Activated CD8-positive, alpha-beta T cell treated with anti-CD3 and anti-CD28 coated beads for 36 hours (primary cell): ENCODE measurements at places on chromosomes 1 and 21. TPM values are rescaled to one million over a fixed set of nuclear protein-coding genes. Genes with fewer than 3 reads are reported as not detected.

GRCh38 chr1:173127369-173128307, 76.9 kb upstream of the TNFSF18 start:
- no peak for DNase-seq

DNA sequence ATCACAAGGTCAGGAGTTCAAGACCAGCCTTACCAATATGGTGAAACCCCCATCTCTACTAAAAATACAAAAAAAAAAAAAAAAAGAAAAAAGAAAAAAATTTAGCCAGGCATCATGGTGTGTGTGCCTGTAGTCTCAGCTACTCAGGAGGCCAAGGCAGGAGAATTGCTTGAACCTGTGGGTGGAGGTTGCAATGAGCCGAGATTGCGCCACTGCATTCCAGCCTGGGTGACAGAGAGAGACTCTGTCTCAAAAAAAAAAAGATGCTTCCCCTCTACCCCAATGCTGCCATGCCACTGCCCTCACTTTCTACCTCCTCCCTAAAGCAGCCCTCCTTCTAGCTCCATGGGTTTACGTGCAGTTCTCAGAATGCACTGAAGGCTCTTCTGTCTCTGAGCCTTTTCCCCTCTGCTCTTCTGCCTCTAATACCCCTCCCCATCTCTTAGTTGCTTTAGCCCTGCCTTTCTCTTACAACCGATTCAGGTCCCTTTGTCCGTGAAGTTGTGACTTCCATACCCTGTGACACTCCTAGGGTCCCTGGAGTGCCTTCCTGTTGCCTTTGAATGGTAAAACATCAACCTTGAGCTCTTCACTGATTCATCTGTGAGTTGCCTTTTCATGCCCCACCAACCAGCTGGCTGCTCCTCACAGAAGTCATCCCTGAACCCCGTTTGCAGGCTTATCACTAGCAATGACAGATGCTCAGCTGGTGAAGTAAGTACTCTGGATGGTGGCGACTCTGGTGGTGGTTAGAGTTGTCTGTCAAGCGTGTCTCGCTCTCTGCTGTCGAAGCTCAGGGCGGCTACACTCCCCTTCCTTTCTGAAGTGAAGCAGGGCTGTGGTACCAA, 234.9 kb downstream of the RHOU start:
- no peak for DNase-seq

- no peak for DNase-seq
Measured at GRCh38 chr21:33067457-33067856, 2.5 kb upstream of the OLIG1 start.

GRCh38 chr1:88680471-88680870, 3.6 kb upstream of the PKN2 start:
- DNase-seq, result no peak

DNA sequence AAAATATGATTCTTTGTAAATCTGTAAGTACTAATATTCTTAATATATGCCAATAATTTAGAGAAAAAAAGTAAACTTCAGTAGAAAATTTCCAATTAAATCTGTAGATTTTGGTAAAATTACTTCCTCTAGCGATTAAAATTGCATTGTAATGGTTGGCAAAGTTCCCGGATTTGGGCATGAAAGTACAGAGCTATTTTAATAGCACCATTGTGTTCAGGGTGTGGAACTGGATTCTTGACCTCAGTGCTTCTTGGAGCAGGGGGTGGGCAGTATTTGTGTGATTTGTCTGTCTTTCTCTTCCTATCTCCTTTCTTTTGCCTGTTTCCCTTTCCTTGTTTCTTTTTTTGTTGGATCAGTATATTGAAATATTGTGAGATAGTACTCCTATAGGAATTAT, 72.1 kb downstream of the DNM3 start:
- no peak for DNase-seq

- DNase-seq, result peak; percentile 69
Measured at GRCh38 chr1:30758785-30759380, 1.3 kb upstream of the LAPTM5 start.

- no peak for DNase-seq
Measured at GRCh38 chr1:230117694-230118093, 50.7 kb downstream of the GALNT2 start.

GRCh38 chr1:221806984-221807383, 65.1 kb upstream of the DUSP10 start:
- DNase-seq, result no peak

DNA sequence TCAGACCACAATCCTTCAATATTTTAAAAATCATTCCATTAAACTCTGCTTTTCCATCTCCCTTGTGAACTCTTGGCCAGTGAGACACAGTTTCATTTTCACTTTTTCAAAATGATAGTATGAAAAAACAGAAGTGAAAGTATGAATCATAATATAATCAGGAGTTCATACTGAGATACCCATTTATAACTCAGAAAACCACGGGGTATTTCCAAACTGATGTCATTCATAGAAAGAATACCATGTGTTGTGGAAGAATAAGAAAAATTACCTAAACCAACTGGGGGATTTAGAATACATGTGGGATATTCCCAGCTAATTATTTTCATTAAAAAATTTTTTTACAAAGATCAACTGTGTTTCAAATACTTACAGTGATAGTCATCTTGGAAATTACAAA, 149.9 kb downstream of the MRPL39 start:
- DNase-seq, result no peak

- no peak for DNase-seq
Measured at GRCh38 chr1:43171312-43171875, 696 bp downstream of the EBNA1BP2 start.

DNA sequence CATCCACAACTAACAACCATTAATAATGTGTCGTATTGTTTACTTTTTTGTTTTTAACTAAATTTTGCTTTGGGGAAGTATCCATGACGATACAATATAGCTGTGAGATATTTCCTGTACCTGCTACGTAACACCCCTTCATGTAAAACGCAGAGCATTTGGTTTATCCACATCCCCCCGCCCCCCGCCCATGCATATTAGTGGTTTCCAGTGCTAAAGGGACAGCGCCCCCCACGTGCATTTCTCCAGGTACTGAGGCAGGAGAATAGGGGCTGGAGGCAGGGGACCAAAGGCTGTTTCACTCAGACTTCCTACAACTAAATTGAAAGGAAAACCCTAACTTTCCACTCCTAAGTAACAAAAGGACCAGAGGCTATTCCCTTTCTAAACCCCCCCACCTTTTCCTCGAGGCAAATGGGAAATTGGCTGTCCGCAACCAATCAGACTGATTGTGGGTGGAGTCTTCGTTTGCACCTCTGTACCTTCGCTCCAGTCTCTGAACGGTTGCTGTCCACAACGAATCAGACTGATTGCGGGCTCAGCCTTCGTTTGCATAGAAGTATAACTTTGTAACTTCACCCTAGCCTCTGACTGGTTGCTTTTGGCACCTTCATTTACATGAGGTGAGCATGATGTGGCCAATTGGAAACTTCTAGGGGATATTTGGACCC, 12.2 kb upstream of the RIPK4 start:
- DNase-seq, result no peak

DNA sequence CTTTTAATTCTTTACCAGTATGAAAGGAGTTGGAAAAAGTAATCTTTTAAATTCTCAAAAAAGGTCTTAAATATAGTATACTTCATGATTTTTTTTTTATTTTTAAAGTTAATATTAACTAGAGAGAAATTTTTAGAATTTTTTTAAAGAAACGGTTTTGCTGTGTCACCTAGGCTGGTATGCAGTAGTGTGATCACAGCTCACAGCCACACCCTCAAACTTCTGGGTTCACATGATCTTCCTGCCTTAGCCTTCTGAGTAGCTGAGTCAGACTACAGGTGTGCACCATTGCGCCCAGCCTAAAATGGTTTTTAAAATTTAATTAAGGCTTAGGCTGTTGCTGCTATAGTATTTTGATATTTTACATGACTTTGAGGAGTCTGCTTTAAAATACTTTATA, 52.4 kb downstream of the TLCD4 start:
- no peak for DNase-seq

- no peak for DNase-seq
Measured at GRCh38 chr1:19112891-19113696, 97.0 kb downstream of the UBR4 start.

- DNase-seq, result peak; percentile 15
Measured at GRCh38 chr1:175133673-175134435, 58.7 kb downstream of the KIAA0040 start.

DNA sequence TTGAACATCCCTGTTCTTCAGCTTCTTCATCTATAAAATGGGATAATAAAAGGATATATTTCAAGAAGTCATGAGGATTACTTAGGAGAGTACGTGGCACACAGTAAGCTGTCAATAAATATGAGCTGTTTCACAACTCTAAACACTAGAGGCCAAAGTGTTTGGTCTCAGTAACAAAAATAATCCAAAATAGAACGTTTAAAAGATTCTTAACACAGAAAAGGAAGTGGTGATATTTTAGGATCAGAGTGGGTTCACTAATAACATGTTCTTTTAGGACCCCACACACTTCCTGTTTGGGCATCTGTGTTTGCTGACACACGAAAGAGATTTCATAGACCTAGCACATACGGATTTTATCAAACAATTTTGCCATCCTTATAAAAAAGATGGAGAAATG, 32.9 kb downstream of the TNFSF18 start:
- DNase-seq, result no peak

DNA sequence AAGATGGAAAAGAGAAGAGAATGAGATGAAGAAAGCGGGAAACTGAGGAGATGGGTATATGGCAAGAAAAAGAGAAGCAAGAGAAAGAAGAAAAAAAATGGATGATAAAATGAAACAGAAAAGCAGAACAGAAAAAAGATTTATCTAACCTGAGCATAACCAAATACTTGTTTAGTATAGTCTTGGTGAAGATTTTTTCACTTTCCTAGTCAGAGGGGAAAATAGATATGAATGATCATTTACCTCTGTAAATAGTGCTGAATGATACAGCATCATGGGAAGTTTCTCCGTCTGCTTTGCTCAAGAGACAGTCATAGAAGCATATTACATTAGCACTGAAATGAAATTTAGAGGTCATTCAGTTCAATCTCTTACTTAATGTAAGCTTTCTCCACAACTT, 36.1 kb upstream of the PLPPR4 start:
- DNase-seq, result no peak

GRCh38 chr1:145846201-145846612, 777 bp downstream of the NUDT17 start:
- DNase-seq, result peak; percentile 48

GRCh38 chr1:211677659-211678058, 2.2 kb upstream of the NEK2 start:
- no peak for DNase-seq

GRCh38 chr1:2465371-2466269, 10.5 kb upstream of the PLCH2 start:
- DNase-seq, result no peak

DNA sequence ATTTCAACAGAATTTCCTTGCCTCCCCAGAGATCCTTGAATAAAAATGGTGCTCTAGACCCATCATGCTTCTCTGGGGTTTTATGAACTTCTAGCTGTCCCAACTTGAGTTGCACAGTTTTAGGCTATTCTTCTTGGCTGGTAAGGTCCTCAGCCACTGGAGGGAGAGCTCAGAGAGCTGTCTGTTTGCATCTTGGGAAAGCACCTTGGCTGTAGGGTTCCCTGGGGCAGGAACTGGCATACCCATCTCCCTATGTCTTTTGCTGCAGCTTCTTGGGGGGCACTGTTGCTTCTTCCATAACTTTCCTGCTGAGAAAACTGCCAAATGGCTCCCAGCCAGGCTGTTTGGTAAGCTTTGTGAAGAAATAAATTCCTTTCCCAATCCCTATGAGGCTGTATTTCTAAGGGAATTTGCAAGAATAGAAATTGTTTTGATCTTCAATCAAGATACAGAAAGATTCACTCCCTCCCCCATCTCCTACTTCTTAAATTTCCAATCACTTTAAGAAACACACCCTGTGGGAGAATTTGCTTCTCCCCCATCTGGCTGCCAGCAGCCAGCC, 8.2 kb upstream of the FMOD start:
- DNase-seq, result no peak

- no peak for DNase-seq
Measured at GRCh38 chr1:48683839-48684238, 92.9 kb downstream of the BEND5 start.

- DNase-seq, result peak; percentile 97
Measured at GRCh38 chr1:27284425-27285273, 37.3 kb upstream of the TMEM222 start.

DNA sequence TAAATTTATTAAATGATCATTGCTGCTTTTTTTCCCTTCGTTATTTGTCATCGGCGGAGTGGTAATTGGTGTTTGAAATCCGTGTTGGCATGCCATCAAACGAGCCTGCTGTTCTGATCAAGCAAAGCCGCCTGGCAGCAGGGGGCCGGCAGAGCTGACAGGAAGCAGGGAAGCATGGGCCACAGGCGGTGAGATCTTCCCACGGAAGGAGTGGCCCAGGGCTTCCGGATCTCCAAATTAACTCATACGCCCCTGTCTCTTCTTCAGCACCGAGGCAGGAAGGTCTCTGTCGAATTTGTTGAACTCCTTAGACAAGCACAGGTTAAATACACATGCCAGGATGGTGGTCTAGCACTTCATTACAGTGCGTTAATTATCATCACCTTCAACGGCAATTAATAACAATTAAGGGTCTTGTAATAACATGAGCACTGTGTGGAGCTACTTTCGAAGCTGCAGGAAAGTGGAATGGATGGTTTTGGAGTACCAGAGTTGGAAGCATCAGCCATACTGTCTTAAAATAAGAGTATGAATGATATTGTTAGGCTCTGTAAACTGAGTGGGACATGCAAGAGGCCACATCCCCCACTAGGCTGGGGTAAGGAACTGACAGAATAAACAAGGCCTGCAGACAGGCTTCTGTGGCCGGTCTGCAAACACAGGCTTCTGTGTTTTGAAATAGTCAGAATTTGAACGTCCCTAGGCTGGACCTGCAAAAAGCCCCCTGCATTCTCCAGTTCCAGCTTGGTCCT, 199.4 kb upstream of the DAB1 start:
- DNase-seq, result peak; percentile 2

DNA sequence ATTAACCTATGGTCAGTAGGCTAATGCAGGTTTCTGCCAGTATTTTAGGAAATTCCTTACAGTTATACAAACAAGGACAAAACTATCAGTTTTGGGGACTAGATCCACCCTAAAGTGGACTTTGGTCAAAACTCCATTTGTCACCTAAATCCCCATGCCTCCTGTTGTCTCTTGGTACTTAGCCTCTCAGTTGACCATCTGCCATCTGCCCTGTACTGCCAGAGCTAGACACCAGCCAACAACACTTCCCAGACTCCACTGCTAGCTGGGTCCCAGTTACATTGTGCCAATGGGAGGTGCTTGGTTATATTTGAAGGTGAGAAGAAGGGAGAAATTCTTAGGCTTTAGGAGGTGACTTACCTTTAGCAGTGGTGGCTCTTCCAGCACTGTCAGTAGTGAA, 17.0 kb upstream of the BSDC1 start:
- no peak for DNase-seq

- DNase-seq, result no peak
Measured at GRCh38 chr1:203074610-203075009, 11.2 kb downstream of the MYOG start.

FCRL1 gene
- 0.29 TPM for total RNA-seq

SV2A gene
- 9.1 TPM for total RNA-seq

SPATA6 gene
- 1.4 TPM for total RNA-seq

RYR2 gene
- total RNA-seq, result 0.02 TPM

WDR26 gene
- 75.8 TPM for total RNA-seq

MROH7 gene
- not detected for total RNA-seq

KIF14 gene
- total RNA-seq, result 13.7 TPM

ADAMTS4 gene
- total RNA-seq, result 1.1 TPM

FGR gene
- total RNA-seq, result 0.56 TPM

TTLL7 gene
- total RNA-seq, result 1.4 TPM

RCC1 gene
- 113 TPM for total RNA-seq
